ENCODE measurements at places on chromosomes 5 and 9. TPM values are rescaled to one million over a fixed set of nuclear protein-coding genes. Genes with fewer than 3 reads are reported as not detected.
A peak's percentile ranks its signal among the peaks of the same experiment; 100 is the strongest.

Gene IPPK
- total RNA-seq, result 25.1 TPM

Gene RUSC2
- 18.3 TPM for total RNA-seq

Gene SH2D3C
- 0.28 TPM for total RNA-seq

Gene PCDHGA1
- 0.90 TPM for total RNA-seq

- no peak for DNase-seq
Measured at GRCh38 chr5:23507278-23507685, at the start of gene PRDM9. Gene PRDM9 (plus strand): TSS chr5:23507609. CDS start chr5:23509034, 1,425 bp downstream.

DNA sequence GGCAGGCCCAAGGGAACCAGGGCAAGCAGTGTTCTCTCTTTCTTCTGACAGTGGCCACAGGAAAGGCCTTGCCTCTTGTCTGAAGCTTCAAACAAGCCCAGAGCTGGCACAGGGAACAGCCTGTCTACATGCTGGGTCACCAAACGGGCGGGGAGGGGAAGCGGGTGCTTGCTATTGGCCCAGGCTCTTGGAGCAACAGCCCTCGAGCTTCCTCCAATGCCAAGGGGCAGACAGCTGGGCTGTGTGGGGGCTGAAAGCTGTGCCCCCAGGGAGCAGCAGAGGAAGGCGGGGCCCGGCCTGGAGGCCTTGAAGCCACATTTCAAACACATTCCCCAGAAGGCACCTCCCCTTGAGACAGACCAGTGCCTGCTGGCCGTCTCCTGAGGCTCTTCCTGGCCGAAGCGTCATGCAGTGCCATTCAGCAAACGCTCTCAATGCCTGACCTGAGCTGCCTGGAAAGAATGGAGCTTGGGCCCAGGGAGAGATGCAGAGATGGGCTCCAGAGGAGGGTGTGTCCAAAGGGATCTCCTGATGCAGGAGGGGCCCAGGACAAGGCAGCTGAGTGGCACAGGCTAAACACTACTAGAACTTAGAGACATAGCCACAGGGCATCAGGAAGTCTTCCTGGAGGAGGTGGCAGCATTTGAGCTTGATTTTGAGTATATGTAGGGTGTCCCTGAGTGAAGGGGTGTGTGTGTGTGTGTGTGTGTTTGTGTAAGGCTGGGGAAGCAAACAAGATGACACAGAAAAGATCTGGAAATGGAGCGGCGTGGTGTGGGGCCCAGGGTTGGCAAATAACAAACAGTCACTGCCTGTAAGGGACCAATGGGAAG, 2.5 kb downstream of the FIBCD1 start:
- peak; percentile 75 for DNase-seq

- DNase-seq, result peak; percentile 100
Measured at GRCh38 chr5:96297867-96298266, 135.2 kb downstream of the PCSK1 start.

DNA sequence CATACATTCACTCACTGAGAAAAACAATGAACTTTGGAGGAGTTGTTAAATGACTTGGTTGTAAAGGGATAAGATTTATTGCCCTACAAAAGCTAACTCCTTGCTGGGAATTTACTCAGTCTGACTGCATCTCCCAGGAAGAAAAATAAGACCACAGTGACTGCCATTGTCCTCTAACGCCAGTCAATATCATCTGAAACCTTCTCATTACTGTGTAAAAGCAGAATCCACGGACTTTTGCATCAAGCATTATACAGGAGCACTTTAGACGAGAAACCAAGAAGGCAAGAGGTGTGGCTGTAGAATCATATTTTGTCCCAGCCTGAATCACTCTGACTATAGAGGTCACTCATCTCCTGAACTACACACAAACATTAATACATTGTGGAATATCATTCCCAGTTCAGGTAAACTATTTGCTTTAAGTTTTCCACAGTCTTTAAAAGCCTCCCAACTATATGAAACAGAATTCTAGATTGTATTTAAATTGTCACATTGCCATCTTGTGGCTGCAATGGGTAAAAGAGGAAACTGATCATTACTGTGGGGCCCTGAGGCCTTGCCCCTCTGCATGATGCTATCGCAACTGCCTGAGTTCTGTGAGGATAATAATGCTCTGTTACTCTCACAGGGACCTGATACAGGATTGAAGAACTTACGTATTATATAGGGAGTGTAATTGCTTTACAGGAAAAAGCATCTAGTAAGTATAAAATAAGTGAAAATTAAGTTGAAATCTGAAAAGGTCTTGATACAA, 142.9 kb downstream of the SLCO4C1 start:
- DNase-seq, result no peak

DNA sequence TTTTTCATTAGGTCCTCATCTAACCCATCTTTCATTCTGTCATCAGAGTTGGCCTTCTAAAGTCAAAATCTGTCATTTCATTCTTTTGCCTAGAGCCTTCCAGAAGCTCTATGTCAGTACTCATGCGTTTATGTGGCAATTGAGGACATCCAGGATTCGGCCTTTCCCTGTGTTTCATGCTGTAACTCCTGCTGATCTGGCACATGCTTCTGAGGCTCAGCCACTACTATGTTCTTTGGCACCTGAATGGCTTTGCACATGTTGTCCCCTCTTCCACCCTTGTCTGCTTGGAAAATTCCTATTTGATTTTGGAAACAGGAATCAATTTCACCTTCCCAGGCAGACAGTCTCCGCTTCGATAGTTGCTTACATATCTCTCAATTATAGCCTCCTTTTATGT, 84.9 kb downstream of the GDNF start:
- DNase-seq, result no peak

- DNase-seq, result no peak
Measured at GRCh38 chr9:1373445-1373844, 323.3 kb downstream of the DMRT2 start.

DNA sequence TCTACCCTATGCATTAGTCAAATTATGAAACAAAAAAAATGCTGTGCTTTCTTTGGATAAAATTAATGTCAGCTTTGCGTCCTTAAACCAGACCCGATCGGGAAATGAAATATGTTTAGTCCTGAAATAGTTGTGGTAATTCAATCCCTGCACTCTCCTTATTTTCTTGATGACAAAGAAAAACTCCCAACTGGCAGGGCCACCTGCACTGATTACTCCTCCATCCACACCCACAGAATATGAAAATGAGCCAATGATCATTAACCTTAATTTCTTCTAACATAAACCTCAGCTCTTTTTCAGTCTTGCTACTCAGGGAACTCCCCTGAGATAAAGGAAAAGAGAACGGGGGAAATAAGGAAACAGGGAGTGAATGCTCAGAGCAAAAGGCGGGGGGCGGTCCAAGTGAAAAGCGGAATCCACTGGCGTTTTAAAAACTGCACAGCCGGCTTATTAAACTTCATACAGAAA, 245.3 kb downstream of the BNC2 start:
- DNase-seq, result no peak

DNA sequence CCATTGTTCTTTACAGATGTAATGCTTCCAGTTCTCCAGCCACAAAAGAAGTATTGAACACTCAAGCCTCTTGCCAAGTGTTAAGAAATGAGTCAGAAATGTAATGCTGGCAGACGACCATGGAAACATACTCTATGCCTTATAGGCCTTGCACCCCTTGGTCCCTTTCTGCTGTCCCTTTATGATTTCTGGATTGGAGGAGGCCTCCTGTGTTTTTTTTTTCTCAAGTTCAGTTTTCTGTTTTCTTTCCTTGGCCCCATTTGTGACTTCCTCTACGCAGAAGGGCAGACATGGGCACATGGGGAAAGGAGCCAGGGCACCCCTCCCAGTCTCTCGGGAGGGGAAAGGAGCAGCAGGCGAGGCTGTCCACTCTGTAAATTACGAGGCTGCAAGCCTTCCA, 53.4 kb downstream of the SNX18 start:
- DNase-seq, result peak; percentile 65

DNA sequence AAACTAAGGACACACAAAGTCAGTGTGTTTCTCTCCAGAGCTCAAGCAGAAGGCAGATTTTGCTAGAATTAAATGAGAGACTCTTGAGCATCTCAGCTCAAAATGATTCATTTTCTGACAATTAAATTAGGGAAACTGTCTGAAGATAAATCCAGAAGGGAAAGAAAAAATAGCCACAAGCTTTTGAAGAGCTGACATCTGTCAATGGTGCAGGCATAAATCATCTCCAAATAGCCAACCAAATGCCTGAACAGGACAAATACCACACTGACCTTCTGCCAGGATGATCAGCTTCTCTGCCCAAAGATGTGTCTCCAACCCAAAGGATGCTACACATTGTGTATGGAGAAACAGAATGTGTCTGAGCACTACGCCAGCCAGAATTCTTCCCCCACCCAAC, 199.3 kb downstream of the CTNND2 start:
- DNase-seq, result no peak
